HL-60 (cell line): ENCODE measurements at places on chromosomes 12 and 14.

- no peak for DNase-seq
These were observed 345.2 kb downstream of the BCL11B start for GRCh38 chr14:98926801-98927200.

DNA sequence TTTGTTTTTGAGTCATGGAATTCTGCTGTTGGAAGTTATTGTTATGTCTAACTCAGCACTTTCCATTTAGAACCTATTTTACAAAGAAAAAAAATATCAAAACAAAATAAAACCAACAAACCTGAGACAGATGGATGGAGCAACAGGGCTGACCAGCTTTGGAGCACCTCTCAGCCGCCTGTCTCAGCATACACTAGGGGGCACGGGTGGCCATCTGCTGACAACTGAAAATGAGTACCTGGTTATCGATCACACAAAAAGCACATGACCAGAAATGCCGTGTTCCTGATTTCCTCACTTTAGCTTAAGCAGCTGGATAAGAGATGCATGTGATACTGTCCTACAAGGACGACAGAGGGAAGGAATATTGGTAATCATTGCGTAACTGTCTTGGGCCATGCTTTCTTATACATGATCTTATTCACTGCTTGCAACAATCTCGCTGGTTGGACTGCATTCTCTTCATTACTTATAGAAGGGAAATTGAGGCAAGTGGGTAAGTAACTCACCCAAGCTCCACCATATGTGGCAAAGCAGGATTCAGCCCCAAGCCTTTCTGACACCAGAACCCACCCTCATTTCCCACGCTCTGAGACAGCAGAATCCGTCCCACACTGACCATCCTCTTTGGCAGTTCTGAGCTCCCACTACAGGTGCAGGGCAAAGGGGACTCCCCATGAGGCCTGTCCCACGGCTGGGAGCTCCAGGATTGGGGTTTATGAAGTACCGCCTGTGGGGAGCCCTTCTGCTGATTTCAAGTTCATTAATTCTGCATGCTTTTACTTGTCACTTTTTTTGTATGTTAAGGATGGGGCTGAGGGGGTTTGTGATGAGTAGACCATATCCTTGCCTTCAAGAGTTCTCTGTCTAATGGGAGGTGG lies 43.5 kb downstream of the C14orf132 start:
- DNase-seq, result no peak

DNA sequence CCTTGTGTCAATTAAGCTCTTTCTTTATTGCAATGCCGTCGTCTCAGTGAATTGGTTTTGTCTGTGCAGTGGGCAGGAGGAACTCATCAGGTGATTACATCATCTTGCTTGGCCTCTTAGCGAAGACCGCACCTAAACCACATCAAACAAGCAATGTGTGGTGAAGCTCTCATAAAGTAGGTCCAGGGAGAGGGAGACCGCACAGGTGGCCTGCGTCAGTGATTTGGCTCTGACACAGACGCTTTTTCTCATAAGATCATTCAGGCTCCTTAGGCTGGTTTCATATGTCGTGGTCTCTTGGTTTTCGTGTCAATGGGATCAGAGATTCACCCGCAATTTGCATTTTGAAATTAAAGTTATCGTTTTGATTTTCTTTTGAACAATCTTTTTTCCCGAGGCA lies 6.7 kb upstream of the TESC start:
- peak; percentile 74 for DNase-seq

- peak; percentile 88 for DNase-seq
These were observed 2.6 kb upstream of the KLRK1 start for GRCh38 chr12:10392394-10392930.

GRCh38 chr12:107026806-107027635 lies 40.1 kb upstream of the MTERF2 start:
- no peak for DNase-seq

DNA sequence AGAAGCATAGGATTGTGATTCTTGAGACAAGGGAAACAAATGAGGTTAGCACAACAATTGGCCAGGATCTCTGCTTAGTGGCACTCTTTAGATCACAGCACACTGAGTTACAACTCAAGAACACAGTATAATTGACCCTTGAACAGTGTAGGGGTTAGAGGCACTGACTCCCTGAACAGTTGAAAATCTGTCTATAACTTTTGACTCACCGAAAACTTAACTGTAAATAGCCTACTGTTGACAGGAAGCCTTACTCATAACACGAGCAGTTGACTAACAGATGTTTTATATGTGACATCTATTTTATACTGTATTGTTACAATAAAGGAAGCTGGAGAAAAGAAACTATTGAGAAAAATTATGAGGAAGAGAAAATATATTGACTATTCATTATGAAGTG lies 296.1 kb downstream of the RERGL start:
- no peak for DNase-seq

- DNase-seq, result no peak
These were observed 30.8 kb upstream of the ZFP36L1 start for GRCh38 chr14:68823434-68824206.

- no peak for DNase-seq
These were observed 33.2 kb downstream of the ETNK1 start for GRCh38 chr12:22658214-22658613.

GRCh38 chr12:125310461-125310860 lies 245.2 kb downstream of the AACS start:
- no peak for DNase-seq

DNA sequence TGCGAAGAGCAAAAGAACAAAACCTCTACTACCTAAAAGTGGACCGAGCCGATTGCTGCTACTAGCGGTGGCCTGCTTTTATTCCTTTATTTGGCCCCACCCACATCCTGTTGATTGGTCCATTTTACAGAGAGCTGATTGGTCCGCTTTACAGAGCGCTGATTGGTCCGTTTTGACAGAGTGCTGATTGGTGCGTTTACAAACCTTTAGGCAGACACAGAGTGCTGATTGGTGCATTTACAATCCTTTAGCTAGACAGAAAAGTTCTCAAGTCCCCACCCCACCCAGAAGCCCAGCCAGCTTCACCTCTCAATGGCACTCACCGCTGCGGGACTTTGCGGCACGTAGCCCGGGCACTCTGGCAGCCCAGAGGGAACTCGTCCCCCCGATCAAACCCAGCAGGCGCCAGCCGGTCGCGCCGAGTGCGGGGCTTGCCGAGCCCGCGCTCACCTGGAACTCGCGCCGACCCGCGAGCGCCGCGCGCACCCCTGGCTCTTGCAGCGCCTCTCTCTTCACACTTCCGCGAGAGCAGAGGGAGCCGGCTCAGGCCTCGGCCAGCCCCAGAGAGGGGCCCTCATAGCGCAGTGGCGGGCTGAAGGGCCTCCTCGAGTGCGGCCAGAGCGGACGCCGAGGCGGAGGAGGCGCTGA lies 8.7 kb upstream of the FGD4 start:
- DNase-seq, result no peak

DNA sequence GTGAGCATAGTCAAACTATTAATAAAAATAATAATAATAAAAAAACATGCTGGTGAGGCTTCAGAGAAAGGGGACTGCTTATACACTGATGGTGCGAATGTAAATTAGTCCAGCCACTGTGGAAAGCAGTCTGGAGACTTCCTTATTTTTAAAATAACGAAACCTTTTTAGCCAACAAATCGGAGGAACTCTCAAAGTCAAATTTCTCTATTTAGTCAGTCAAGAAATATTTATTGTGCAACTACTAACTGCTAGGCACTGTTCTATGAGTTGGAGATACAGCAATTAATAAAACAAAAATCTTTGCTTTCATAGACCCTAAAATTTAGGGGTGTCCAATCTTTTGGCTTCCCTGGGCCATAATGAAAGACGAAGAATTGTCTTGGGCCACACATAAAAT lies 10.8 kb downstream of the TAOK3 start:
- DNase-seq, result peak; percentile 47

DNA sequence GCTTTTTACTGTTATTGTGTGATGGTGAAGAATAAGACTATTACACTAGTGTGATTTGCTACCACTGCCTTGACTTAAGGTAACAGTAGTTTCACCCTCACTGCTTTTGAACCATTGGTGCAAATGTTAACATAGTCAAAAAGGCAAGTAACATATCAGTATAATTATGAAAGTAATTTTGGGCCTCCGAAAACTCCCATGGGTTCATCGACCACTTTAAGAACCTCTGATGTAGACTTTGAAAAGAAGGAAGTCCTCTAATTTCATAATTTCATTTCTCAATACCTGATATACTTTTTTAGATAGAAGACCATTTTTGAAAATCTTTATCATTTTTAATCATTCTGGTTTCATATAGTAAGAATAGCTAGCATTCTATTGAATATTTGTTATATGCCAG lies 57.7 kb downstream of the ETNK1 start:
- DNase-seq, result no peak

DNA sequence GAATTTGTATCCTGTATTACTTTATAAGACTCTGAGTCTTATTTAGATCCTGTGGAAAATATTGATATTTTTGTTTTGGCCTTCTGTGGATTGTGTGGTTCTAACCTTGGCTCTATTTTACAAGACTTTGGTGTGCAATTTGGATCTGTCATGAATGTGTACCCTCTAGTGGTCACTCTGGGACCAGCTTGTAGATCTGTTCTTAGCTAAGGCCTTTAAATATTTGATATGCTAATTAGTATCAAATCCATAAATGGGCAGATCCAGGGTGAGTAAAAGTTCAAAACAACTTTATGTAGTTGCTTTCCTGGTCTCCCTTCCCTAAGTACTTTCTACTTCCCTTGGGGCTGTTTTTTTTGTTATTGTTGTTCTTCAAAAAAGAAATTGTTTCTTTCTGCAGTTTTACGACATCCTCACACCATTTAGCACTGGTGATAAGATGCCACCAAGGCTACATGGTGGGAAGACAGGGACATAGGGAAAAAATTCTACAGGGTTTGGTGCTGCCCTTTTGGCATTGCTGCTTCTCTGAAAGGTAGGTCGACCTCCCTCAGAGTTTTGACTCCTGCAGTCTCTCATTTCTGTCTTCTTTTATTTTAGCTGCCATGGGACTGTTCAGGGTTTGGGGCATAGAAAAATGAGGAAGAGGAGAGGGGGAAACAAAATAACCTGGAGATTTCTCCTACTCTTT lies 238.5 kb downstream of the GPHN start:
- DNase-seq, result no peak

GRCh38 chr12:112017041-112017440 lies 3.8 kb downstream of the ERP29 start:
- DNase-seq, result no peak

GRCh38 chr14:102764220-102764671 lies 13.0 kb upstream of the TRAF3 start:
- no peak for DNase-seq

DNA sequence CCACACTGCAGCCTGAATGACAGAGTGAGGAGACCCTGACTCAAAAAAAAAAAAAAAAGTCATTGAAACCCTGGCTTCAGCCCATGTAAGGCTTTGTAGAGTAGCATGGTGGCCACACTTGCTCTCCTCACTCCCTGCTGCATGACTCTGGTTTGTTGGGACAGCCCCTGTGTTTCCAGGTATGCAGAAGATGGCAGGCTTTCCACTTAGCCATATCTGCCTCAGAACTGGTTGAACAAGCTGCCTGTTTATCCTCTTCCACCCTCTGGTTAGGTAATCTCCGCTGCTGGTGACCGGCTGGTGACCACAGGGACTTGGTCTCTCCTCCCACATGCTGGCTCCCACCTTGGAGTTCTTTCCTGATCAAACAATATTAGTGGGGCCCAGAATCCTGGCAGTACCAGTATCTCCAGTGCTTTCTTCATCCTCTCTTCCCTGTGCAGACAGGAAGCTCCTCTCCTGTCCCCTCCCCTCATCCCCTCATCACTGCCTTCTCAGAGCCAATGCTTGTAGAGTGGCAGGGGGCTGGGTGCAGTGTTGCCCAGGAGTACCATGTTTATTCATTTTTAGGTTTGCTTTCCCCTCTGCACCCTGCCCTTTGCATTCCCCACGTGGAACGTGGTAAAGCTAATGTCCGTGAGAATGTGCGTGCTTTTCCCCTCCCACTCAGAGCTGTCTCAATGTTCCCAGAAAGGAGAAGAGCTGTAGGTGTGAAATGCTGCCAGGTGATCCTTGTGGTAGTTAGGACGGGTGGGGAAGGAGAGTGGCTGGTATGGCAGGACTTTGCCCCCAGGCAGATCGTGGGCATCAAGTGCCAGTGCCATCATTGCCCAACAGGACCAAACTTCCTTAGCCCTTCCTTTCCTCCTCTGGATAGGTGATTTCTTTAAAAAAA lies 11.3 kb downstream of the ABHD12B start:
- no peak for DNase-seq

DNA sequence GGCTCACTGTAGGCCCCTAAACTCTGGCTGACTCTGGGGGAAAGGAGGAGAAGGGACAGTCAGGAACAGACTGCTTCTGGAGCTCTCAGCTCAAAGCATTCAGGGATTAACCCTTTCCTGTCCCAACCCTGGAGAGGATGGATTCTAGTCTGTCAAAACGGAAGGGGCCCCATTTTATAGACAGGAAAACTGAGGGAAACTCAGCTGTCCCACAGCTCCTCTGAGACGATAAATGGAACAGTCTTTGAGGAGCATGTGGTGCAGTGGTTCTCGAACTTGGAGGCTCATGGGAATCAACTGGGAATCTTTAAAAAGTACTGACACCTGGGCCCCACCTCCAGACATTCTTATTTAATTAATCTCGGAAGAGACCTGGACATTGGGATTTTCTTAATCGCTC lies 23.7 kb downstream of the SRRM4 start:
- DNase-seq, result no peak

GRCh38 chr12:20339060-20339459 lies 29.3 kb upstream of the PDE3A start:
- DNase-seq, result no peak

GRCh38 chr12:123122626-123123025 lies 28.3 kb downstream of the PITPNM2 start:
- no peak for DNase-seq

DNA sequence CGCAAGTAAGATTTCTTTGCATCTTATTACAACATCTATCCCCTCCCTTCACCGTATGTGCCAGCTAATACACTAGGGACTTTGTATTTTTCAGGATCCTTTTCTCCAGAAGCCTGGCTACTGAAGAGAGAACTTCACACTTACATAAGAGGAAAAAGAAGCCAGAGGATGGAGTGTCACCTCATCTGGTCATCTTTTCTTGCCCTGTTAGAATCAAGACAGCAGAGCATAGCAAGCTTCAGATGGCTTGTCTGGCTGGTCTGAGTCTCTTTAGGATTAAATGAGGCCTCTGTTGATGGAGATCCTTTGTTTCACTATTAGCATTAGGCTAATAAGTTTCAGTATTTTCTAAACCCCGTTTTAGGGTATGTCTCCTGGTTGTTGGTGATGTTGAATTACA lies 14.4 kb upstream of the AACS start:
- no peak for DNase-seq

- no peak for DNase-seq
These were observed 17.5 kb downstream of the BIN2 start for GRCh38 chr12:51306507-51306906.

GRCh38 chr14:35499180-35499579 lies 34.8 kb upstream of the INSM2 start:
- DNase-seq, result no peak

GRCh38 chr12:15728118-15728598 lies 61.0 kb downstream of the EPS8 start:
- DNase-seq, result no peak
